Panc1 (cell line): ENCODE measurements at places on chromosomes 6 and 20. TPM values are rescaled to one million over a fixed set of nuclear protein-coding genes. Genes with fewer than 3 reads are reported as not detected.

The BFSP1 gene
- 6.9 TPM for total RNA-seq

The TGM2 gene
- 113 TPM for total RNA-seq

The PNLDC1 gene
- not detected for total RNA-seq

The SSTR4 gene
- total RNA-seq: not detected

The SIRPD gene
- total RNA-seq: not detected

The F13A1 gene
- 0.26 TPM for total RNA-seq

The ATP6V1G2 gene
- 0.98 TPM for total RNA-seq

The SLC17A9 gene
- total RNA-seq: 0.28 TPM

The ROMO1 gene
- 319 TPM for total RNA-seq

The RIPOR2 gene
- 0.54 TPM for total RNA-seq

The RAMACL gene
- 0.13 TPM for total RNA-seq

The ESR1 gene
- 0.03 TPM for total RNA-seq

The FILIP1 gene
- 0.26 TPM for total RNA-seq

The CFAP61 gene
- total RNA-seq: 0.28 TPM

The ZC2HC1B gene
- total RNA-seq: not detected

The OR2H1 gene
- total RNA-seq: not detected

The BPI gene
- total RNA-seq: not detected

The TDP2 gene
- total RNA-seq: 33.6 TPM

The SAMD10 gene
- 8.8 TPM for total RNA-seq

The SASH1 gene
- 6.6 TPM for total RNA-seq

The KPNA5 gene
- total RNA-seq: 16.2 TPM

The HAO1 gene
- total RNA-seq: 0.13 TPM

The GABRR1 gene
- not detected for total RNA-seq

The KCNK16 gene
- not detected for total RNA-seq

The RHAG gene
- total RNA-seq: 0.23 TPM

The OR2B6 gene
- total RNA-seq: 0.26 TPM

The STX11 gene
- 3.2 TPM for total RNA-seq

The BACH2 gene
- total RNA-seq: 1.6 TPM

The PRRT1 gene
- 1.3 TPM for total RNA-seq

The MYH7B gene
- 0.59 TPM for total RNA-seq

The HMGCLL1 gene
- total RNA-seq: not detected
